ENCODE measurements at places on chromosomes 3 and 15.
A peak's percentile ranks its signal among the peaks of the same experiment; 100 is the strongest.

- DNase-seq = no peak
Measured at GRCh38 chr3:98906230-98906629, 4.7 kb upstream of the DCBLD2 start.

GRCh38 chr3:36482256-36482655 lies 102.0 kb downstream of the STAC start:
- DNase-seq = no peak

- no peak for DNase-seq
Measured at GRCh38 chr15:101126618-101127505, 125.0 kb downstream of the CHSY1 start.

- DNase-seq = peak; percentile 43
Measured at GRCh38 chr15:60507596-60508424, 28.9 kb upstream of the ICE2 start.

GRCh38 chr15:92471288-92471687 lies 77.6 kb downstream of the ST8SIA2 start:
- DNase-seq = no peak

DNA sequence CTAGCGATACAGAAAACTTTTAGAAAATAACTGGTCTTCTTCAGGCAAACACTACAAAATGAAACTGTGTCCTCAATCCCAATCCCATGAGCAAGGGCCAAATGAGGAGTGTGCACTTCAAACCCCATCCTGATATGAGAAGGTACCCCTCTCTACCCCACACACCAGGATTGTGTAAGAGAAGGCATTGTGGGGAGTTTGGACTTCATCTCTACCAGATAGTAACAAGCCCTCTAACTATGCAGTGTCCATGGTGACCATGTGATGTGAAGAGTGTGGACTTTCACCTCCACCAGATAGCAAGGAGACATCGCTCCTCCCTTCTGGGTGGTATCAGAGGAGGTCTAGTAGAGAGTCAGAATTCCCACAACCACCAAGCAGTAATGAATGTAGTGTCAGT lies 769.3 kb downstream of the MECOM start:
- DNase-seq = no peak

- DNase-seq = peak; percentile 79
Measured at GRCh38 chr3:8622873-8623691, 21.5 kb downstream of the SSUH2 start.

DNA sequence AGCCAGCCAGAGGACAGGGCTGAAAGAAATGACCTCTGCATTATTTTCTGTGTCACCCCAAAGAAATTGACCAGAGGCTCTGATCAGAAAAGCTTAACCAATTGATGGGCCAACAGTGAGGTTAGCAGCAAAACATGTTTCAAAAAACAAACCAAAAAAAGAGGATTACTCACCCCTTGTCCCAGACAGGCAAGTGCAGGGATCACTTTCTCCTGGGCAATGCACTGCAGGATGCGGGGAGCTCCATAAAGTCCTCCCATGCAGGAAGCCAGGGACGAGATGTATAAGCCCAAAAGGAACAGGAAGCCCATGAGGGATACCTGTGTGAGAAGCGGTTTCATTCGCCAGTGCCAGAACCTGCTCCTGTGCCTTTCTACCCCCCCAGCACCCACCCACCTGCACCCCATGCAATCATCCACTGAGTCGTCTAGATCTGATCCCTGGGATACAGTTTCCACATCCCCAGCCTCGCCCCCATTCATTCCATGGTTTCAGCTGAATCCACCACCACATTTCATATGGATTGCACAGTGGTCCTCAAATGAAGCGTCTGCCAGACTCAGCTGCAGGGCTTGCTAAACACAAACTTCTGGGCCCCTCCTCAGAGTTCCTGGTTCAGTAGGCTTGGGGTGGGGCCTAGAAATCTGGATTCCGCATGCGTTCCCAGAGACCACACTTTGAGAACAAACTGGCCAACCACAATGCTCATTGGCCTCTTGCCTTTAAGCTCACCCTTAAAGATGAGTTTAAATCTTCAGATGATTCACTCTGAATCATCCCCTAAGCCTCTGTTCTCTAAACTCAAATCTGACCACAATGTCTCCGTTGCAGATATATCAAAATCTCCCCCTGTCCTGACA lies 54.4 kb upstream of the HEG1 start:
- no peak for DNase-seq

DNA sequence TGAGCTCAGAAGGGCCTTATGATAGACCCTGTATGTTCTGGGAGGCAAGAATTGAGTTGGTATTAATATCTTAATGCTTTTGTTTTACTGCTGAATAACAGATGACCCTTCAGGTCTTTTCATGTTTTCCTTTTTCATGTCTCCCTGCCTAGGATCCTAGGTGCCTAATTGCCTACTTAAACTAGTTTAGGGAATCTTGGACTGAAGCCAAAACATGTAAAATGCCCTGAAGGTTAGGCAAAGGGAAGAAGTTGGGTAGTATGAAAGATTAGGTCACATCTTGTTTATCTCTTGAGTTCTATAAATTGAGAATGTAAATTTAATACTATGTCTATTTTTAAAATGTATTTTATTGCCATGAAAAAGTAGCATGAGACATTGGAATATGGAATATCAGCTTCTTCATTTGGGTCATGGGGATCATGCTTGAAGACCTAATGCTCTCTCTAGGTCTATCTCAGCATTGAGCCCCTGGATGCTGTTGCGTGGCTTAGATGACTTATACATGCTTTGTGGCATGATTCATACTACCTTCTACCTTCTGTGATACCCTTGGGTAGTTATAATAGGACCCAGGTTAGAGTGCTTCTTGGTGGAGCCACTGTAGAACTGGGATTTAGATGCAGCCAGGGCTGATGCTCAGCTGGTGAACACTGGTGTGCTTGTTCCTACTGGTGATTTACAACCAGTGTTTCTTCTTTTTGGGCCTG lies 26.4 kb downstream of the RBM6 start:
- no peak for DNase-seq

- no peak for DNase-seq
Measured at GRCh38 chr15:76209942-76210341, 101.3 kb downstream of the ETFA start.

DNA sequence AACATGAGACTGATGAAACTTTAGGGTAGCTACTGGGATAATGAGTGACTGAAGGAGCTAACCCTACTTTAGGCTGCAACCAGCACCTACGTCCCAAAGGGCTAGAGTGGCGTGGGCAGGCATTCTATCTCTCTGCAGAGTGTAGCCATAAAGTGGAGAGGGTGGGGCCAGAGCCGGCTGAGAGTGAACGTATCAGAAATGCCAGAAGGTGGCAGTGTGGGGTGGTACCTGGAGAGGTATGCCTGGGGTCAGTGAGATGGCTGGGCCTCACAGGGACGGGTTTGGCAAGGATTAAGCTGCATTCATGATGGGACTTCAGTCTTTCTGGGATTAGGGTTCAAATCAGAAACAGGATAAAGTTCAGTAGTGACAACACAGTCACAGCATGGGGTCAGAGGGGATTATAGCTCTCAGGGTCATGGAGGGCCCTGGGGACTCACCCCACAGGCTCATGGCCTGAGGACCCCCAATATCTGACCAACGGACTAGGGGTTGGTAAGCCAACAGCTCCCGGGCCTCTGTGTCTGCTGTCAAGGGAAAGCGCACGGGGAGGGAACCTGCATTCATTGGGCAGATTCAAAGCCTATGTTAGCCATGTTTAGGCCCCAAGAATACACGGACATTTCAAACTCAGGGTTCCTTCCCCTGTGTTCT lies 86.5 kb upstream of the FOXB1 start:
- peak; percentile 26 for DNase-seq

- no peak for DNase-seq
Measured at GRCh38 chr3:138441256-138441655, 6.8 kb downstream of the ESYT3 start.

DNA sequence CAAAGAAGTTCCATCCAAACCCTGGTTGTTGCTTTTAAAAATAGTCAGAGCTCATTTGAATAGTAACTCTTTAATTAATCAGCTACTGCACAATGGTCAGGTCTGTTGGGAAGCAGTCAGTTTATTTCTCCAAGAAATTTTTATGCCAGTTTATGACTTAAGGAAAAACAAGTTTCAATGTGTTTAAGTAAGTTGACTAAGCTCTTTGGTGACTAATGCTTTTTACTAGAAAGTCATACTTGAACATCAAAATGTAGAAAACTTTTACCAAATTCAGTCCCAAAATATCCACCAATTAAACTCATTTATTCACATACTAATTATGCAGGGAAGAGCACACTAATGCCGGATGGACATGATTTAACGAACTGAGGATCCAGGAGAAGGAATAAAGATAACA lies 22.1 kb downstream of the PRICKLE2 start:
- no peak for DNase-seq

GRCh38 chr3:111859061-111859973 lies at the start of gene PHLDB2:
PHLDB2 (plus strand) TSS chr3:111859265; CDS start chr3:111884078, 24,813 bp downstream.
- peak; percentile 41 for DNase-seq

GRCh38 chr3:182937293-182938051 lies 42.9 kb downstream of the DCUN1D1 start:
- DNase-seq = no peak

DNA sequence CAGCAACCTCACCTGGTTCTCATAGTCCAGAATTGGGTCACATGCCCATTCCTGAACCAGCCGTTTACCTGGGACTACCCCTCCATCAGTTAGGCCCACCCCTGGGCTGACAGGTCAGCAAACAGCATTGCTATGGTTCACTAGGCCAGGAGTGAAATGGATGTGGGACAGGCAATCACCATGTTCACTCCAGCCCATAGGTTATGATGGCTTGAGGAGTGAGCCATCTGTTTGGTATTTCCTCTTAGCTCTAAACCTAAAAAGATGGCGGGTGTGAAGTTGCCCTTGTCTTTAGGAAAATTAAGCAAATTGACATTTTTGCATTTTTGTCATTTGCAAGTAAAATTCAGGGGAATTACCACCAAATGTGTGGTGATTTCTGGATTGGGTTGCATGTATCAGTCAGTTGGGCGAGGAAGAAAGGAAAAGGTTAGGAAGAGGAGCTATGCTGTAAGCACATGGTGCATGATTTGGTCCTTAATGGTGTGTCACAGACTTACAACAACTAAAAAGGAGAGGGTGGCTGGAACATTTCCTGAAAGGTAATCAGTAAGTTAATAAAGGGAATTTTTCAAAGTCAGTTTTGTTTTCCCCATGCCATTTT lies 17.2 kb downstream of the NXPE3 start:
- DNase-seq = no peak

DNA sequence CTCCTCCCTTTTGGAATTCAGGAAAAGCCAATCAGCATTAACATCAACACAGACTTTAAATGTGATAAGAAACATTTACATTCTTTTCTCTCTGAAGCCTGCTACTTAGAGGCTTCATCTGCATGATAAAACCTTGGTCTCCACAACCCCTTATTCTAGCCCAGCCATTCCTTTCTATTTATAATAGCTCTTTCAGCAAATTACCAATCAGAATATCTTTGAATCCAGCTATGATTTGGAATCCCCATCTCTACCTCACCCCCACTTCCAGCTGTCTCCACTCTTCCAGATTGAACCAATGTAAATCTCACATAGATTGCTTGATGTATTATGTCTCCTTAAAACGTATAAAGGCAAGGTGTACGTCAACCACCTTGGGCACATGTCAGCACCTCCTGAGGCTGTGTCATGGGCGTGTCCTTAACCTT lies 139.7 kb downstream of the TUSC7 start:
- DNase-seq = no peak

DNA sequence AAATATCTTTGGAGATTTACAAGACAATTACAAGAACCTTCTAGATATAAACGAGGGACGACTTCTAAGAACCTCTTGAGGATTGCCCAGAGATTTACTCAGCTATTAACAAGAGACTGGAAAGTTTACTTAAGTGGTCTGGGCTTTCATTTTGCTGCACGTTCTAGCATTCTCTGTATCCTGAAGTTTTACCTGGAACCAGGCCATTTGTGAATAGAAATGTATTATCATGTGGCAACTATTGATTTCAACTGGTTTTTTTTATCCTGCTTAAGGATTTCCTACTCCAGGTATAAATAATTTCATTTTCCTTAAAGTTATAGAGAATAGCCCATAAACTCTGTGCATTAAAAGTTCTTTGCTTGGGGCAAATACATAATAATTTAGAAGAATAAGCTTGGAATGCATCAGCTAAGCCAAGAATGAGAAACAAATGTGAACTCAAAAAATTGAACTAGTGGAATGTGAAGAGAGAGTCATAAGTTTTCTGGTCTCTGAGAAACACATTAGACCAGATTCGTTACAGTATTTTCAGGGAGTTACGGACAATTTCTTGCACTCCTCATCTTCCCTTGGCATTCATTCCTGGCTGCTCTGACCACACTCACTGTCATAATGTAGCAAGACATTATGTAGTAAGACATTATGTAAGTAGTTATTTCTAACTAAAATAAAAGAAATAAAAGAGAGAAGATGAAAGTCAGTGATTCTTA lies 1.3 kb downstream of the AQP9 start:
- no peak for DNase-seq

DNA sequence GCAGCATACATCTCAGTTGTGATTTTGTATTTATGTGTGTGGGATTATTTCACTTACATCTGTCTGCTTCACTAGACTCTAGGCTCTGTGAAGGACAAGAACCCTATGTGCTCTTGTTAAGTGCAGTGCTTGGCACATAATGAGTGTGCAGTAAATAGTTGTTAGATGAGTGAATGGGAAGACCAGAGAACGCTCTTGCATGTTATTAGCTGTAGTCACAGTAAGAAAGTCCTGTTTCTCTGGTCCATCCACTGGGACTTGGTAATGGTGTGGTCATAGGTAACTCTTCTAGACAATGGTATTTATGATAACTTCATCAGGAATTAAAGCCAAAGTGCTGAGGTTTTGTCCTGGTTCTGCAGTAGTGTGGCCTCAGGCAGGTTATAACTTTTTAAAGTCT lies 1.4 kb upstream of the AQP9 start:
- DNase-seq = no peak

- DNase-seq = no peak
Measured at GRCh38 chr15:90013503-90013937, 12.4 kb downstream of the ZNF710 start.

- DNase-seq = no peak
Measured at GRCh38 chr15:99343881-99344551, 92.7 kb downstream of the LRRC28 start.

GRCh38 chr3:8657804-8658305 lies 13.3 kb upstream of the SSUH2 start:
- no peak for DNase-seq

GRCh38 chr15:101684384-101684783 lies 32.2 kb upstream of the TM2D3 start:
- no peak for DNase-seq

DNA sequence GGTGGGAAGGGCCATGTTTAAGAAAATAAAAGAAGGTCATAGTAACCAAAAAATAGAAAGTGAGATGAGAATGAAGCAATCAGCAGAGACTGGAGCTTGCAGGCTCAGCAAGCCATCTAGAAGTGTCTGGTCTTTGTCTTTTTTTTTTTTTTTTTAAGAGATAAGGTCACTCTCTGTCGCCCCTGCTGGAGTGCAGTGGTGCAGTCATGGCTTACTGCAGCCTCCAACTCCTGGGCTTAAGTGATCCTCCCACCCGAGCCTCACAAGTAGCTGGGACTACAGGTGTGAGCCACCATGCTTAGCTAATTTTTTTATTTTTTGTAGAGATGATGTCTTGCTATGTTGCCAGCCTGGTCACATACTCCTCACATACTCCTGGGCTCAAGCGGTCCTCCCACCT lies 36.2 kb downstream of the GXYLT2 start:
- no peak for DNase-seq

- DNase-seq = peak; percentile 62
Measured at GRCh38 chr3:179451265-179452175, at the start of gene GNB4. GNB4 (minus strand) TSS chr3:179451470; CDS start chr3:179426200, 25,270 bp downstream.

Data from GM12891 (cell line).